ENCODE measurements at places on chromosomes 3 and 15.

GRCh38 chr3:11386465-11387113 is 114.4 kb downstream of the ATG7 start:
- peak; percentile 16 for DNase-seq

GRCh38 chr3:8201886-8202285 is 299.7 kb upstream of the LMCD1 start:
- DNase-seq: peak; percentile 19

- DNase-seq: peak; percentile 98
Measured at GRCh38 chr3:141368062-141368924, at the start of gene ZBTB38. TSS of gene ZBTB38 (plus strand) at chr3:141368504. CDS start at chr3:141442389, 73,885 bp downstream.

GRCh38 chr3:48934333-48934991 is 15.8 kb downstream of the ARIH2 start:
- no peak for DNase-seq

DNA sequence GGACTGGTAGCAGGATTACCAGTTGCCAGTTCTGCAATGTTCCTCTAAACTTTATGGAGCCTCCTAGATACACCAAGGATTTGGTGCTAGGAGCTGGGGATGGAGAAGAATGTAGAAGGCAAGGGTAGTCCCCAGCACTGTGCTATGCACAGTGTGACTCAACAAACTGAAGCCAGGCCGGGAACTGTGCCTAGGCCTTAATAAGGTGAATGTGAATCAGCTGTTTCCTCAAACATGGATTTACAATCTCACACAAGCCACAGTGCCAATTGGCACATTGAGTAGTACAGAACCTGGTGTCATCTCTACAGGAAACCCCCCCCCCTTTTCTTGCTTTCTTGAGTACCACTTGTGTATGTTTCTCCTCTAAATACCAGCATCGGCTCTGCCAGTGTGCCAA is 32.5 kb downstream of the MRPS25 start:
- no peak for DNase-seq

DNA sequence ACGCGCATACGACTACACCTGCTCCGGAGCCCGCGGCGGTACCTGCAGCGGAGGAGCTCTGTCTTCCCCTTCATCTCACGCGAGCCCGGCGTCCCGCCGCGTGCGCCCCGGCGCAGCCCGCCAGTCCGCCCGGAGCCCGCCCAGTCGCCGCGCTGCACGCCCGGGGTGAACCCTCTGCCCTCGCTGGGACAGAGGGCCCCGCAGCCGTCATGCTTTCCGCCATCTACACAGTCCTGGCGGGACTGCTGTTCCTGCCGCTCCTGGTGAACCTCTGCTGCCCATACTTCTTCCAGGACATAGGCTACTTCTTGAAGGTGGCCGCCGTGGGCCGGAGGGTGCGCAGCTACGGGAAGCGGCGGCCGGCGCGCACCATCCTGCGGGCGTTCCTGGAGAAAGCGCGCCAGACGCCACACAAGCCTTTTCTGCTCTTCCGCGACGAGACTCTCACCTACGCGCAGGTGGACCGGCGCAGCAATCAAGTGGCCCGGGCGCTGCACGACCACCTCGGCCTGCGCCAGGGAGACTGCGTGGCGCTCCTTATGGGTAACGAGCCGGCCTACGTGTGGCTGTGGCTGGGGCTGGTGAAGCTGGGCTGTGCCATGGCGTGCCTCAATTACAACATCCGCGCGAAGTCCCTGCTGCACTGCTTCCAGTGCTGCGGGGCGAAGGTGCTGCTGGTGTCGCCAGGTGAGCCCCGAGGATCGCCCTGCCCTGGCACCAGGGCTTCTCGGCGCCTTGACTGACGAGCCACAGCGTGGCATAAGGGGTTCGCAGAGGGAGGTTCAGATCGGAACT is 420 bp downstream of the SLC27A2 start:
- DNase-seq: peak; percentile 54

- DNase-seq: no peak
Measured at GRCh38 chr3:98711426-98711825, 51.7 kb upstream of the ST3GAL6 start.

- no peak for DNase-seq
Measured at GRCh38 chr3:108511055-108511454, 659 bp upstream of the MYH15 start.

- DNase-seq: peak; percentile 67
Measured at GRCh38 chr3:42096796-42097565, 5.8 kb downstream of the TRAK1 start.

- DNase-seq: peak; percentile 86
Measured at GRCh38 chr3:127588806-127589577, 1.5 kb downstream of the TPRA1 start.

DNA sequence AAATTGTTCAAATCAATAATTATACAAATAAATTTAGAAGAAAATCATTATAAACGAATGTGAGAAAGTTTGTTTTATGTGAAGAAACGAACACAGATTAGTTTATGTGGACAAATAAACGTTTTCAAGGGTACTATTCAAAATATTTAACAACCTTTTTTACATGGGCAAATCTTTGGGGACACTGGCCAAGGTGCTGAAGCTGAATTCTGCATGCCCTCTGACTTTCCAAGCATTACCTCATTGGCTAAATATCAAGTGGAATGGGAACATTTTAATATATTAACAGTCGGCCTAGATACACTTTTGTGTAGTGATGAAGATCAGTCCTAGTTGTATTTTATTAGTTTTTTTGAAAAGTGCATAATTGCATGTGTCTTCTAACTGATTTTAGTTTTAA is 636.4 kb upstream of the DPPA4 start:
- peak; percentile 46 for DNase-seq

GRCh38 chr15:42215913-42216829 is 8.1 kb upstream of the VPS39 start:
- DNase-seq: no peak

GRCh38 chr3:168331756-168332155 is 236.0 kb upstream of the GOLIM4 start:
- peak; percentile 24 for DNase-seq

- peak; percentile 72 for DNase-seq
Measured at GRCh38 chr3:101849714-101850245, 466 bp downstream of the NFKBIZ start.

DNA sequence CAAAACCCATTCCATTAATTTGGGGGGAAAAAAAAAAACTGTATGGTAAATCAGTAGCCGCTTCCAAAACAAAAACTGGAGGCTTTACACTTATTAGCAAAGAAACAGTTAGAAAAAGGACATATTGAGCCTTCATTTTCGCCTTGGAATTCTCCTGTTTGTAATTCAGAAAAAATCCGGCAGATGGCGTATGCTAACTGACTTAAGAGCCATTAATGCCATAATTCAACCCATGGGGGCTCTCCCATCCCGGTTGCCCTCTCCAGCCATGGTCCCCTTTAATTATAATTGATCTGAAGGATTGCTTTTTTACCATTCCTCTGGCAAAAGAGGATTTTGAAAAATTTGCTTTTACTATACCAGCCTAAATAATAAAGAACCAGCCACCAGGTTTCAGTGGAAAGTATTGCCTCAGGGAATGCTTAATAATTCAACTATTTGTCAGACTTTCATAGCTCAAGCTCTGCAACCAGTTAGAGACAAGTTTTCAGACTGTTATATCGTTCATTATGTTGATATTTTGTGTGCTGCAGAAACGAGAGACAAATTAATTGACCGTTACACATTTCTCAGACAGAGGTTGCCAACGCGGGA is 9.4 kb upstream of the RPL24 start:
- peak; percentile 73 for DNase-seq

GRCh38 chr3:192675958-192676649 is 51.2 kb downstream of the FGF12 start:
- DNase-seq: no peak

GRCh38 chr15:42461261-42461660 is 29.7 kb downstream of the ZNF106 start:
- DNase-seq: no peak

DNA sequence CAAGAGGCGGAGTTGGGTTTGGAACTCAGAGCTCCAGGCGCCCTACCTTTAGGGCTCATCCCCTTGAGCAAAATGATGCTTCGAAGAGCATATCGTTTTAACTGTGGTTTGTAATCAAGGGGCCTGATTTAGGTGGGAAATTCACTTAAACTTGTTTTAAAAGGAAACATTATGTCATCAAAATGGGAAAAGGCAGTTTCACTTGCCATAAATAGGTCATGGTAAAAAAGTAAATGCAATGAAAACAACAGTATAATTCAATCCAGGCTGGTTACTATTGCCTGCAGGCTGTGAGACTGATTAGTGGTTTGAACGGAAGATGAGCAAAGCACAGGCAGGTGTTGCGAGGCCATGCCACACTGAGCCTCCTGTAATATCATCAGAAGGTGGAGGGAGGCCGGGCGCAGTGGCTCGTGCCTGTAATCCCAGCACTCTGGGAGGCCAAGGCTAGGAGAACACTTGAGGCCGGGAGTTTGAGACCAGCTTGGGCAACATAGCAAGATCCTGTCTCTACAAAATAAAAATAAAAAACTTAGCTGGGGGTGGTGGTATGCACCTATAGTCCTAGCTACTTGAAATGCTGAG is 2.1 kb downstream of the HDAC11 start:
- DNase-seq: no peak

GRCh38 chr3:128040660-128041059 is 11.6 kb upstream of the SEC61A1 start:
- DNase-seq: no peak

DNA sequence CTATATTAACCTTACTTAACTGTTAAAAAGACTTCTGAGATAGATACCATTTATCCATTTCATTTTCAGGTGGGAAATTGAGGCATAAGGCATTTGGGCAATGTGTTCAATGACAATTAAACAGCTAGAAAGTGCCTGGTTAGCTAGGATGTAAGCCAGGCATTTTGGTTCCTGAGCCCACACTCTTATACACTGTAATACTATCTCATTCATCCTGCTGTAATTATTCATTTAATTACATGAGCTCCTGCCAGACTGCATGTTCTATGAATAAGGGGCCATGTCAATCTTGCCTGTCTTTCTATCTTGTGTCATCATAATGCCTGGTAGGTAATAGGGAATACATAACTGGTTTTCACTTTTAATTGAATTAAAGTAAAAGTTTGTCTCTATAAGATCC is 74.0 kb downstream of the RBMS3 start:
- no peak for DNase-seq

- DNase-seq: no peak
Measured at GRCh38 chr3:83953417-83954089, 1005.2 kb upstream of the CADM2 start.

- no peak for DNase-seq
Measured at GRCh38 chr3:22977650-22978289, 225.4 kb upstream of the UBE2E2 start.

DNA sequence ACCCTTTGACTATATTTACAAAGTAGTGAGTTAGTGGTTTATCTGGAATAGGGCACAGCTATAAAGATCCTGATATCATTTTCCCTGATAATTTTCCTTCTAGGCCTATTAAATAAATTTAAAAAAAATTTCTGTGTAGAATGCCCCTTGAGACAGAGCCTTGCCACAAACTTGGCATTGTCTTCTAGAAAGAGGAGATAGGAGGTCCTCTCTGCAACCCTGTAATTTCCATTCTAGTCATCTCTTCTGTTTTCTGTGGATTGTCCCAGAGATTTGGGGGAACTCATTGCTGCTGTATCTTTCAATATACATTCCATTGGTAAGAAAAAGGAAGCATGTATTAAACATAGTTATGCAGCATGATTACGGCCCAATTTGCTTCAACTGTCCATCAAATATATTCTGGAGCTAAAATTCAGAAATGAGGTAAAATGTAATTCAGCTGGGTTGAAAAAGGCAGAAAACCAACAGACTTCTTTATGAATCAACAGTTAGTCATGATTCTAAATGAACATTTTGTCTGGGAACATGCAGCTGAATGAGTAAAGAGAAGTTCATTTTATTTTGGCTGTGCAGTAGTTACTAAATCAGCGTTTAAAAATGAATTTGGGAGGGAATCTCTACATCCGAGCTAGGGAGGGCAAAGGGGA is 401.1 kb downstream of the NAALADL2 start:
- peak; percentile 51 for DNase-seq

GRCh38 chr3:140094487-140094886 is 159.5 kb downstream of the CLSTN2 start:
- DNase-seq: no peak

DNA sequence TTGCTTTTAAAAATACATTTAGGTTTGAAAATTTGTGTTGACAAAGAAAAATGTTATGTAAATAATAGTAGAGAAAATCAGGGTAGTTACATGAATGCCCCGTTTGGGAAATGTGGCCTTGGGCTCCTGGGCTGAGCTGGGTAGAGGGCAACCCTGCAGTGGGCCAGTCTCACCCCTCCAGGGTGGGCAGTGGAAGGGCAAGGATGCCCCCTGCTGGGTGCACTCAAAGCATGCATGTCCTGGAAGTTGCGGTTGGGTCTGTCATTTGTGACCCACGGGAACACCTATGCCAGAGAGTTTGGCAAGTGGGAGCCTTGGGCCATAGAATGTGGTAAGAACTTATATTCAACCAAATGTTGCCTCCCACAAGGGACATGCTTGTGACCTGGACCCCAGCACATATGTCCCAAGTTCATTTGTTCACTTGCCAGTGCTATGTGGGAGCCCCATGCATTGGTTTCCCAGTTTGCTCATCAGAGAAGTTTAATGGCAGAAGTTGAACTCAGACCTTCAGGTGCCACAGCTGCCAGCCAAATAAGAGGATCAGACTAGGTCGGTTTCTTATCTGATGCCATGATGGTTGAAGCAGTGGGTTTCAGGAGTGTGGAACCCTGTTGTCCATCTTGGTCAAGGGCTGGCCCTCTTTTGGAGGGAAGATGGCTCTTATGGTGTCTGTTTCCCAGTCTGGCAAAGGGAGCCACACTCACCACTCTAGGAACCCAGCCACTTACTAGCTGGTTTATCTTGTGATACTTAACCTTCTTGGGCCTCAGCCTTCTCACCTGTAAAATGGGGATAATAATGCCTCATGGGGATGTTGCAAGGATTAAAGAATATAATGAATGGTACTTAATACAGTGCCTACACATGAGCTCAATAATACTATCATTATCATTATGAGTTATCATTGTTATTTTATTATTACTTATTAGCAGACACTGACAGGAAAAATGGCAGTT is 2.5 kb upstream of the PLCB2 start:
- peak; percentile 75 for DNase-seq

DNA sequence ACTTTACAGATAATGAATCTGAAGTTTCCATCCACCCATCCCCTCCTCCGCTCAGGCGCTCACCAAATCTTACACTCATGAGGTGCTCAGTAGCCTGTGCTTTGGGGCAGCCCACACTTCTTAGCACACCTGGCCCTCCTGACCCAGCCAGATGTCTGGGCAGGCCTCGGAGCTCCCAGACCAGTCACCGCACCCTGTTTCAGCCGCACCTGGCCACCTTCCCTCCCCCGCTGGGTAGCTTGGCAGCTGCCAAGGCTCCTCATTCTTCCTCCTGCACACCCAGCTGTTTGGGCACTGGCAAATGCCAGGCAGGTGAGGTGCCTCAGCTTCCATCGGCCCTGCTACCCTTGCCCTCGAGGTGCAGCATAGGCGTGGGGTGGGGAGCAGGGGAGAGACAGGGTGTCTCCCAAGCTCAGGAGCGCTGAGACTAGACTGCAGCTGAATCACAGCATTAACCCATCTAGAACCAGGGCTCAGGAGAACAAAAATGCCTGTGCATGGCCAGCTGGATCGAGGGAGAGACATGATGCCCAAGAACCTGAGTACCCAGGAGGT is 45.8 kb downstream of the CDC25A start:
- DNase-seq: no peak
